ENCODE measurements at places on chromosomes 6 and 20.

DNA sequence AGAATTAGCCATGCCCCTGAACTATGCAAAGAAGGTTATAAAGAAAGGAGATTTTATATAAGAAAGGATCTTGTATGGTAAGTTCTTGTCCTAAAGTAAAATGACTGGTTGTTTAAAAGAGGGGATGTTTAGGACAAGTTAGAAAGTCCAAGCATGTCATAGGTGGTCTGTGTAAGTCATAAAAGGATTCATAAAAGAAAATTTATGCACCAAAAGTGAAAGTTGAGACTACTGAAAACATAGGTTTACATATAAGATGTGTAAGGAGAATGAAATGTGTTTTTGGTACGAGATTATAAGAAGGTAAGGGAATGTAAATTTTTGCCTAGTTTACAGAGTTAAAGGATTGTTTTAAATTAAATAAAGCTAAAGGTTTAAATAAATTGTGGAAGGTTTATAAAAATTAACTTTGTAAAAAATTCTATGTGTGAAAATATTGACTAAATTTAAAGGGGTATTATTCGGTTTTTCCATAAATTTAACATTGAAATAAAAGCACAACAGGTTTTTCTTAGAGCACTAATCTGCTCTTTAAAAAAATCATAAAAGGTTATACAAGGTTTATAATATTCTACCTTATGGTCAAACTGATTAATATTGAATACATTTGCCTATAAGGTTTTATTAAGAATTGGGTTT is 93.6 kb upstream of the UST start:
- peak; percentile 12 for DNase-seq

DNA sequence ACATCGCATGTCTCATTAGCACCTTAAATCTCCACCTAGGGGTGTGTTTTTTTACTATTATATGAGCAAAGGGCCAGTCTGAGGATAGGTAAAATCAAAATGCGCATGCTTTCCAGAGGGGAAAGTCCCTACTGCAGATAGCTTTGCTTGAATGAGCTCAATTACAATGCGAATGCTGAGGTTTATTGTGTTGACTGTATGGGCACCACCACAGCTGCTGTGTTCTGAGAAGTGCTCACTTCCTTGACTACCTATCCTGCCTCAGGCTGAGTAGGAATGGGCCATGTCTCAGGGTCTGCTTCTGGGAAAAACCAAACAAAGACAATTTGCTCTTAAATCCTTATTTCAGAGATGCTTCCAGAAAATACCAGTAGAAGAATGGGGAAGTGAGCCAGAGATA is 36.6 kb downstream of the MOCS1 start:
- DNase-seq: no peak

- DNase-seq: no peak
Observed at GRCh38 chr6:116101790-116102189, 1.1 kb downstream of the NT5DC1 start.

DNA sequence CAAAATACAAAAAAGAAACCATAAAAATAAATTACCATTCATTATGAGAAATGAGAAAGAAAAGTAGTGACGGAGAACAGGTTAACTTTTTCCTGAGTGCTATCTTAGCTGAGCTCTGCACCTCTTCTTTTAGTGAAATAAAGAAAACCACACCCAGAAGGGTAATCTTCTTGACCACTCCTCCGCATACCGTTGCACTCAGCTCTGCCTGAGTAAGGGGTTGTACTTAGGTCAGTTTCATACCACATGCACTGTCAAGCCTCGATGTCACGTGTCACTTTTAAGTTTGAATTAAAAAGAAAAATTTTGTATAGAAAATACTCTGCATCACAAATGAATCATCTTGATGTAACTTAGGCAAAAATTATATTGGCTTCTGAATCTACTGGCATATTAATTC is 2.8 kb downstream of the EZR start:
- no peak for DNase-seq

- DNase-seq: peak; percentile 5
Observed at GRCh38 chr6:75386050-75386770, 101.6 kb upstream of the TMEM30A start.

Measured in Jurkat, Clone E6-1 (cell line).